ENCODE measurements at places on chromosomes 4 and X.

DNA sequence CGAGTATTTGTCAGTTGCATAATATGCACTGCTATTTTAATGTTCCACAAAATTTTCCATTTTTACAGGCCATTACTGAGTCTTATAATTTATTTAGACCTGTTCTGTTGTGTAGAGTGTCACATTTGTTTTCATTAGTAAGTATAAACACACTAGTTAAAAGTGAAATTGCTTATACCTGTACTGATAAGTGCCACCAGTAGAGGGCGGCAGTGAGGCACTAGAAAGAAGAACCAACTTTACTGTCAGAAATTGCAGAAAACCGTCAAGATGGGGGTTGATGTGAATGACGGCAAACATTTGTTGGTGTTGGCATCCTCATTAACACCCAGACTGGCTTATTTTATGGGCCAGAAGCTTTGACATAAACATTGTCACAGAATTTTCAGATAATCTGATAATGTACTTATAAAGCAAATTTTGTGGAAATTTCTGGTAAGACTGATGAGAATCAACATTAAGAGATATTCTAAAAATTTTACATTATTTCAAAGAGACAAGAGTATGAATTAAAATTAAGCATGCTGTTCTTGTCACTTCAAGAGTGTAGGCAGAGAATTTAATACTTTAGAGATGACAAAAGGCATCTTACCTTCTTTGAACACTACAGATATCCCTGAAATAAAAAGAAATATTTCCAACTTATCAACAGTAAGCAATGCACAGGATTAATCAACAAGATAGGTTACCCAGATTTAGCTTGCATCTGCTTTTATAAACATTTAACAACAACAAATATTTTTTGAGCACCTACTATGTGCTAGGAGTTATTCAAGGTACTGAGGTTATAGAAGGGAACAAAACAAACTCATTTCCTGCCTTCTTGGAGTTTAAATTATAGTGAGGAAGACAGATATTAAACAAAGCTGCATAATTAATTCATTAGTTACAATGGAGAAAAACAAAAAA, 24.9 kb downstream of the ALPK1 start:
- DNase-seq = peak; percentile 74

DNA sequence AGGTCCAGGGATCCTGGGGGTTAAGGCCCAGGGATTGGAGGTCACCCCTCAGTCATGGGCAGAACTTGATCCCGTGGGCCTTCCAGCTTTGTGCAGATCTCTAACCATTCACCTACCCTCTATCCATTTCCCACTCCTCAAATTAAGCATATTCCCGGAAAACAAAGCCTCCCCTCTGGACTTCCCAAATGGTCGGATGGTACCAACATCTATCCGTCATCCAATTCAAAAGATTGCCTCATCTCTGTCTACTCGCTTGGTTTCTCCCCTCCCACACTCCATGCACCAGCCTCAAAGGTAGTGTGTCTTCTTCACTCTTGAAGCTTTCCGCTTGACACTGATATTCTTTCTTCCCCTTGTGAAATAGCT, 473 bp upstream of the BCLAF3 start:
- DNase-seq = no peak

DNA sequence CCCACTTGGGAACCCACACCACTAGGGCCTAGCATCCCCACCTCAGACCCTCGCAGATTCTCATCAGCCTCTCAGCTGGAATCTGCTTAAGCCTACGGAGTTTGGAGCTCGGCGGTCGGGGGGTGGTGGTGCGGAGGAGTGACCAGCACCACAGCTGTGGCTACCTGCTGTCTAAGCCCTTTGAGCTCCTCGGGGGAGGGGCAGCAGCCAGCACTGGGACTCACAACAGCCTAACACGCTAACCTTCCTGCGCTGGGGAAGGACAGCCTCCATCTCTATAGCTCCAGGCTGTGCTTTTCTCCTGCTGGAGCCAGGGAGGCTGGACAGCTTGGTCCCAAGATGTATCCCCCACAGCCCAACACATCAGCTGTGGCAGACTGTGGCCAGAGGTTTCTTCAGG, 281.5 kb downstream of the USP46 start:
- no peak for DNase-seq

GRCh38 chr4:40629401-40630334, at the start of gene RBM47:
Gene RBM47 (minus strand): TSS chr4:40629864. CDS start chr4:40438893, 190,971 bp downstream.
- DNase-seq = peak; percentile 41

DNA sequence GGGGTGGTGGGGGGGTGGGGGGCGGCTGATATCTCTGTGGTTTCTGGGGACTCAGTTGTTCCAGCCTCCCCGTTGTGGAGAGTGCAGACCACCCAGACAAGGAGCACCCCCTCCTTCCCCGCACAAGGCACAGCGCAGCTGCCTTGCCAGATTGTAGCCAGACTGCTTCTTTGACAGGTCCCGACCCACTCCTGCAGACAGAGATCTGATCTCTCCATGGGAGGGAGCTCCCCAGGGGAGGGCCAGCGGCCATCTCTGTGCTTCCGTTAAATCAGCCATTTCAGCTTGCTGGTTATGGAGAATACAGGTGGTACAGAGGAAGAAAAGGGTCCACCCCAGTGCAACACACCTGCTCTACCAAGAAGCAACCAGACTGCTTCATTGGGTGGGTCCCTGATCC, 80.8 kb downstream of the FGF16 start:
- DNase-seq = no peak

DNA sequence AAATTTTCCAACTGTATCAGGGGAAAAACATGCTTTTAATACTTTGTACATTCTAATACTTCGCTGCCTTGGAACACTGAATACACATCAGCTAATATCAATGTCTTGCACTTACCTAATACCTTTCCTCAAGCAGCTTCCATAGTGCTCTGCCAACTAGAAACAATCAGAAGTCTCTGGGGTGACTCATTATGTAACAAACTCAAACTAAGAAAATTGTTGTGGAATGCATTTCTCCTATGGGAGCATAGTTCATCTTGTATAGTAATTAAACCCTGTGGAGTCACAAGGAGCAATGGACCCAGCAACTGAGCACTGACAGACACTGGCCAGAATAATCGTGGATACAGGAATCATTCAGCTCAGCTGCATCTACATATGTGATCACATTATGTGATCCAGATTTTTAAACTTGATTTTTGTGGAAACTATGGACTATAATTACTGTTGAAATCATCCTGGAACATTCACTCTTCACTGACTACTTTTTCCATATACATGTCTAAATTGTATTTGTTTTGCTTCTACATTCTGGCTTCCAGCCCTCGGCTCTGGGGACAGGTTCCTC, 496.9 kb downstream of the TMA16 start:
- DNase-seq = no peak

DNA sequence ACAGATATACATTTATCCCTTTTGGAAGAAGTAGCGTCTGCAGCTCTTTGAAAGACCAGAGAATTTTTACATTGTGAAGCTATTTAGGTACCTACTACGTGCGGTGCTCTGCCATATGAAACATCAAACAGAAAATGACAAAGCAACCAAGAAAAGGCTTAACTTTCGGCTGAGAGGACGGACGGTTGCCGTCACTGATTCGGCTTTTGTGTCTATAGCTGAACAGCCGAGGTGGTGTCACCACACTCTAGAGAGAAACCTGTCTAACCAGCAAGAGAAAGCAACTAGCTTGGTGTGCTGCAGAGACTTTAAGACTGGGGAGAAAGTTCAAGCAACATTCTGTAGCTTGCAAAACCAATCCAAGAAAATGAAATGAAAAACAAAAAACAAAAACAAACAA, 145.5 kb downstream of the SHOX start:
- DNase-seq = no peak

DNA sequence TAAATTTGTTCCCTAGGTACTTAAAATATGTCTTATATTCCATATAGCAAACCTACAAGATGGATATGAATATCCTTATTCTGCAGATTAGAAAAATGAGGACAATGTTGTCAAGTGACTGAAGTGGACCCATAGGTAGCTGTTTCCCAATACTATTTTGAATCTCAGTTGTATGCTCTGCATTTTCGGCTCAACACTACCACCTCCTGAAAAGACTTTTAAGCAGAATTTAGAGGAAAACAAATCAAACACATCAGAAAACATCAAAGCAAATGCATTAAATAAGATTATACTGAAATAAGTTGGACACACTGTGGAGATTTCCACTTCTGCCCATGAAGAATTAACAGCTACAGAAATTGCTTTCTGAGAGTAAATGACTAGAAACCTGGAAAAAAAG, 488.7 kb downstream of the TRIML1 start:
- DNase-seq = no peak

DNA sequence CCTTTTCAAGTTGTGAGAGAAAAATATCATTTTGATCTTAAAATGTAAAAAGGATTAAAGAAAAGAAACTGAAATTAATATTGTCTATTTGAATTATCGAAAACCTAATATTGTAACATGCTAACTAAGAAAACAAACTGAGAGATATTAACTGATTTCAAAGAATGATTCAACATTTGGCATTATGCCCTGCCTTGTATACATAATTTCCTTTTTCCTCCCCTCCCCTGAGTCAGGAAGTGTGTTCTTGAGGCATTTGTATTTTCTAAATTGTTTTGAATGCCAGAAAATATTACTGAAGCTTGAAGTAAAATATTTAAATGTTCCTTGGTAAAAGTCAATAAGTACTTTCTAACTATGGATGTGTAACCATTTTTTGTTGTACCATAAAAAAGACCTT, 49.4 kb downstream of the RPS6KA3 start:
- no peak for DNase-seq

- no peak for DNase-seq
These were observed 347.3 kb downstream of the SPRY1 start for GRCh38 chr4:123743848-123744247.

GRCh38 chrX:10217198-10217597, 60.4 kb downstream of the CLCN4 start:
- DNase-seq = no peak

DNA sequence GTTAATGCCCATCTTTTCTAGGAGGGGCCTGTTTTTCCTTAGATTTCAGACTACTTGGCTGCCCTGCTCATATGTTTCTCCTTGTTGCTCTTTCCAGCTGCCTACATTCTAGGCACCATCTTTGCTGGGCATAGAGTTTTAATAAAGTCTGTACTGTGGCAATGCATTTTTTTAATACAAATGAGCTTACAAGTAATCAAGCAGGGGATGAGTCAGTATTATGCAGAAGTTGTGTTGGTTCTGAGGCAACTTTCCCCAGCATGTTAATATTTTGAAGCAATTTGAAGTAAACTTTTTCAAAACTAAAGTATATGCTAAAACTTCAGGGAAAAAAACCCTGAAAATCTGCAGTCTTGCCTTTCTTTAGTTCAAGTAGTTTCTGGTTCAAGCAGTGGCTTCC, 372.0 kb upstream of the GATB start:
- DNase-seq = no peak

DNA sequence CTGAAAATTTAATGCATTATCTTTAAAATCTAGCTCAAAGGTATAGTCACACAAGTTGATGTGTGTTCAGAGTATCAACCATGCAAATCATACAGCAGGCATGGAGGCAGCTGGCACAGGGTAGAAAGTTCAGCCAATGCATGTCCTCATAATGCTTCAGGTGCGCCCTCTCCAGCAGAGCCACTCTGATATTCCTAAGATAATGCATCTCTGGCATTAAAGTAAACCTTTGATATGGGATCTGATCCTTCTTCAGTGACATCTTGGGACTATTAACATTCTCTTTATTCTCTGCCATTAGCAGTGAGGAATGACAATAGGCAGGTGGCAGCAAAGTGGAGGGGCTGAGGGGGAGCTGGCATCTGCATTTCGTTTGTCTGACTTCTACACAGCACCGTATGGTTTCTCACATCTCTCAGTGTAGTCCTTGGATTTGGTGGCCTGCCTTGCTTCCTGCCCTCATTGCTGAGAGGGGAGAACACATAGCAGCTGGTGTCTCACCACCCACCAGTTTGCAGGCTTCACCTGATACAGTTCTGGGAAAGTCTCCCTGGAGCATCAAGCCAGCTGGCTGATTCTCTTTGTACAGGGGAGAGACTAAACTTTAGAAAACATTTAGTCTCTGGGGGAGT, 168.7 kb upstream of the TBC1D9 start:
- DNase-seq = no peak

DNA sequence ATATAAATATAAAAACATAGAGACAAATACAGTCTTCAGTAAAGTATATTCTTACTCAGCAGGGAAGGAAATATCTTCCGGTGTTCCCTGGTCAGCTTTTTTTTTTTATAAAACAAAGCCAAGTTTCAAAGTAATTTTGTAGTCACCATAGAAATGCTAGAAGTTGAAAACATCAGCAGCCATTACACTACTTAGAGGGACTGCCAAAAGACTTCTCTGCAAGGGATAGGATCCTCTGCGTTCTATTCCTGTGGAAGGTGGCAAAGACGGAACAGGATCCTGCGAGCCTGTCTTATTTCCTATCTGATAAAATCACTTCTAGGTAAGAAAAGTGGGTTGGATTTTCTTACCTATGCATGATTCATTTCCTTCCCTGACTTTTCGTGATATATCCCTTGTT, 19.4 kb downstream of the CLDN22 start:
- DNase-seq = no peak

DNA sequence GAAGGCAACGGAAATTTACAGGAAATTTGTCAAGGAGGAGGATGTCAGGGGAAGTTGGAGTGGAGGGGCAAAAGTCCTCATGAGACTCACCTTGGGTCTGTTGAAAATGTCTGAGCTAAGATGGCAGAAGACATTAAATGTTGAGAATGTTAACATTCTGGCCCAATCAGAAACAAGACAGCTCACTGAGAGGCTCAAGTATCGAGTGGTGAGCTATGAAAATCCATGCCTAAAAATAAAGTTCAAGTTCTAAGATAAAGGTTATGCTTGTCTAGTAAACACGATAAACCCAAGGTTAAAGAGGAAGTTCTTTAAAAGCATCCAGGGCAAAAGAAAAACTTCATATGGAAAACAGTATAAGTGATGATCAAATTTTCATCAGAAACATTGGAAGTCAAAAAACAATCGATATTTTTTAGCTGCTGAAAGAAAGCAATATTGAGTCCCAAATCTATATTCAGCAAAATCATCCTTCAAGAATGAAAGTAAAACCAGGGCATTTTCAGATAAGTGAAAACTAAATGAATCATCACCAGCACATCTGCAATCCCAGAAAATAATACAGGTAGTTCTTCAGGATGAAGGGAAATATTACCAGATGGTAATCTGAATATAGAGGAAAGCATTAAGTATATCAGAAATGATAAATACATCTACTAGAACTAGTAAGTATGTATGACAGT, 462.4 kb downstream of the TLL1 start:
- no peak for DNase-seq

DNA sequence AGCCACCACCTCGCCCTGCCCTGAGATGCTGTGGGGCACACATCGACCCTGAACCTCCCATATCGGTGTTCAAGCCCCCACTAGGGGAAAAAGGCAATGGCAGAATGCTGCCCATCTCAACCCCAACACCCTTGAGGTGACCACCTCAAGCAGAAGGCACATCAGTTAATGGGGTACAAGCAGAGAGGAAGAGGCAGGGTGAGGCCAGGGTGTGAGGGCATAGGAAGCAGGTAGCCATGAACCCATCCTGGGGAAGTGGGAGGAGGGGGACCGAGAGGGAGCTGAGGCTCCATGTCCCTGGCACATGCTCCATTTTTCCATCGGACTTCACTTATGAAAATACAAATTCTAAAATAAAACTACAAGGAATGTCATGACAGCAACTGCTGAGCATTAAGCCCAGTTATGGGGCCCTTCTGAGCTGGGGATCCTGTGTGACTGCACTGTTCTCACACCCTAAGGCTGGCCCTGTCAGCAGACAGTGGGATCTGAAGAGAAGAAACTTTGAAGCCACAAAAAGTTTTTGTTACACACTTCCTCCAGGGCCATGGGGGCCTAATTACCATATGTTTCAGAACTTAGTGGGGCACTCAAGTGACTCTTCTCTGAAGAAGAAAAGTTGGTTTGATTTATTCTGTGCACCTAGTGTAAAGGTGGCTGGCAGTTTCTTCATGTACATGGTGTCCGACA, 68.2 kb upstream of the FAM241A start:
- DNase-seq = no peak
